SK-N-DZ (cell line): ENCODE measurements at places on chromosomes 1 and 21.

GRCh38 chr1:33985656-33986055, 121.8 kb downstream of the HMGB4 start:
- no peak for DNase-seq

GRCh38 chr1:46549697-46550681, 1.5 kb downstream of the KNCN start:
- DNase-seq = peak; percentile 45

DNA sequence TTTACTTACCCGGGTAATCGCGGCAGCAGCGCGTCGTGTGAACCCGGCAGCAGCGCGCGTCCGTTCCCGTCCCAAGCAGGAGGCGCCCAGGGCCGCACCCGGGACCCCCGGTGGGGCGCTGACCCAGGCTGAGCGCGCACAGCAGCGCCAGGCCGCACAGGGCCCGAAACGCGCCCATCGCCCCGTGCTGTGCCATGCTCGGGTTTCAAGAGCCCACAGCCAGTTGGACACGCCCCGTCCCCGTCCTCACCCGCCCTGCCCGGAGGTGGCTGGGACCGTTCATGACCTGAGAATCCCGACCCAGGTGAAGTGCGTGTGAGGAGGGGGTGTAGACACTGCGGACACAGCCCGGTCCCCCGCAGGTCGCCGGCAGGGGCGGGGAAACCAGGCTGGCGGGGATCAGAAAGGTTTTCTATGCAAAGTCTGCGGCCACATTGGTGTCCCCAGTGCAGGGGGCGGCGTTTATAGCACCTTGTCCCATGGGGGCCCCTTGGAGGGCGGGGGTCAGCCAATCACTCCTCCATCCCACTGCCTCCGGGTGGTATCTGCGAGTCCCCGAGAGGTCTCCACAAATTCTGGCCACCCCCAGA, at the start of gene TNFRSF18:
TNFRSF18 (minus strand) TSS at position 217 of the 590 bp plus-strand sequence; CDS start at position 196, 21 bp downstream.
- DNase-seq = no peak

- DNase-seq = no peak
Measured at GRCh38 chr1:183920651-183921050, 115.7 kb downstream of the RGL1 start.

DNA sequence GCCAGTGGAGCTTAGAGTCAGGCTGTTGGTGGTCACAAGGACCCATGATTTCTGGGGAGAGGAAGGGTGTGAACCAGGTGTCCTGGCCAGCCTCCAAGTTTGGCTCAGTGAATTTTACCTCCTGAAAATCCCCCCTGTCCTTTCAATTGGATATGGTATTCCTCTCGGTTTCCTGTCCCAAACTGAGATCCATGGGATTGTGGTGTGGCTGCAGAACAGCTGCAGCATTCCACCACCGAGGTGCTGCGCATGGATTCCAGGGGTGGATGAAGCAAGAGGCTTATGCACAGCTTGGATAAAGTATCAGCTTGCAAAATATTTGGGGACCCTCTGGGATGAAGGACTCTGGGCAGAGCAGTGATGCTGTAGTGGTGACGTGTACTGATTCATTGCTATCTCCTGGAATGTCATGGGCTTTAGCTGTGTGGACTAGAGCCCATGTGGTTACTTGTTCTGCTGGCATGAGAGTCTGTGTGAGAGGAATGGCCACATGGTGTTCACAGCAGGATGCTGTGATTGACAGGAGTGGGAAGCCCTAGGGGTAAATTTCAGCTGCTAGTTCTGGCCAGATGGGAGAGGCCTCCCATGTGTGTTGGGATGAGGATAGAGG, 148.7 kb upstream of the SPAG17 start:
- no peak for DNase-seq

DNA sequence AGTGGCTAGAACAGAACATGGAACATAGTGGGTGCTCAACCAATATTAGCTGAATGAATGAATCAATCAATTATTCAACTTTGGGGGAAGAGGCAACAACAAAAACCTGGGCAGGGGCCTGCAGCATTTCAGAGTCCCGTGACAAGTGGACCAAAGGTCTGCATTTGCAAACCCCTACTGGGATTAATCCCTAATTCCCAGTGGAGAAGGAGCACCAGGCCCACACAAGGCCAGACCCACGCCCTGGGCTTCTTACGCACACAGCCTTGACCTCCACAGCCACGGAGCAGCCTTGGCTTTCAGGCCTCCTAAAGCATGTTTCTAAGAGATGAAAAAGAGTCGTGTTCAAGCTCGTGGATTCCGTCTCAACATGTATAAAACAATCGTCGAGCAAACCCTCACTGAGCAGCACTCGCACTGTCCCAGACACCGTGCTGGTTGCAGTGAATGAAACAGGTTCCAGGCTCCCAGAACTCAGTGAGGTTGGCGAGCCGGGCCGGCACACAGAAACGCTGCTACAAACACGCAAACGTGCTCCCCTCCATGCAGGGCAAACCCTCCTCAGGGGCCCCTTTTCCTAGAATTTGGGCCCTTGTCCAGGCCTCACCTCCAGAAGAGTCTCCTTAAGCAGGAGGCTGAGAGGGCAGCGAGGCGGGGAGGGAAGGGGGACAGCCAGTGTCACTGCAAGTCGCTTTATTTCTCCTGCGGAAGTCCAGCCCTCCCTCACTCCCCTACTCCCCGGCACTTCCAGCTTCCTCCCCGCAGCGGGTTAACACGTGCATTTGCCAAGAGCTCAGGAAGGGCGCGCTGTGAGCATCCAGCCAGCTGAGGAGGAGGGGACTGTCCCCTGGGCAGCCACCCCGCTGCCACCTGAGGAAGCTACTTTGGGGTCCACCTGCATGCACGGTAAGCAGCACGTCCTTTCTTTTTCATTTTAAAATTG, 556.4 kb downstream of the KIF26B start:
- DNase-seq = no peak

DNA sequence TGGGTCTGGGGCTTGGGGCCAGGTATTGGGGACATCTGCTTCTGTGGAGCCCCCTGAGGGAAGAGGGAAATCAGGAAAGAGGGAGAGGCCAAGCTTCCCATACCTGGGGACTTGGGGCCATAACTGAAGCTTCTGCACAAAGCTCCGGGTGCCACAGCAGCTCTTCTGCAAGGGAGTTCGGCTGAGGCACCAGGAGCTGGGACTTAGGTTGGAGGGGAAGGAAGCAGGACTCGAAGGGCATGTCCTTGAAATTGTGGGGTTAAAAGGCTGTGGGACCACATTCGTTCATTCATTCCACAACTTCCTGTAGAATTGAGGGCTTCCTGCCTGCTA, 1.7 kb upstream of the EPS8L3 start:
- no peak for DNase-seq

DNA sequence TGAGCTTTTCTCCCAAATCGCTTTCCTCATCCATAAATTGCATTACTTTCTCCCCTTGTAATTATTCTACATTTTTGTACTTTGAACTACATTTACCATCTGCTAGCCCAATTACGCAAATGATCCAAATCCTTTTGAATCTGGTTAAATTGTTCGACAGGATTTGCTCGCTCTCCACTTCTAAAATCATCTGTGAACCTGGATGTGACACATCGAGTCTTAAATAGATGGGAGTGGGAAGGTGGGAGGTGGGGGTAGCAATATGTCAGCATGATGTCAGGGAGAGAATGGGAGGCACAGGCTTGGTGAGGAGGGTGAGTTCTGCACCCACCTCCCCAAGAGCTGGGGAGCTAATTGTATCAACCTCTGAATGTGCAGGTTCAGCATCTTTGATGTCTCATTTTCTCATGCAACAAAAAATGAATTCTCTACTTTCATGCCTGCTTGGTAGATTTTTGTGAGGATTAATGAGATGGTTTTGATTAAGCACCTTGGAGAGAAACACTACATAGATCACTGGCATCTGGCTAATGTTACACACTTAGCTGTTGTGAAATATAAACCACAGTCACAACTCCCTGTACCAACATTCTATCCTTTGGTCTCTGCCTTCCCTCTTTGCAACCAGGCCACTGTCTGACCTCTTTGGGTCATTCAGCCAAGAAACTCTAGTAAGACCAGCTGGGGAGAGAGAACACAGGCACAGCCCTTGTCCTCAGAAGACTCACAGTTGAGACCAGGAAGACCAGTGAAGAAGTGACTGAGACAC, 165.1 kb downstream of the DAB1 start:
- DNase-seq = no peak

DNA sequence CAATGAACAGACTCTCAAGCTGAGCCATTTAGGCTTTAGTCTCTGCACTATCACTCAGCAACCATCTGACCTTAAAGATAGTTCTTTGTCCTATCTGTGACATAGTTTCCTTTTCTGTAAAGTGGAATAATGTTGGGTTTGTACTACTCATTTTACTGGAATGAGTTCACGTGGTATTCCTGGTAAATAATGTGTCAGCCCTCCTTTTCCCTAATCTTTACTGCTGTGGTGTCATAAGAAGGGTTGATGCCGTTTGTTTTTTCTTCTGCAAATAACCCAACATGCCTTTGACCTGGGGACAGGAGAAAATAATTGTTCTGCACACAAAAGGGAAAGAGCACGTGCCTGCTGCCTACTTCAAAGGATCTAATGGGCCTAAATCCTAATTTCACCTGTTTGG, 297.8 kb downstream of the BRINP3 start:
- no peak for DNase-seq

DNA sequence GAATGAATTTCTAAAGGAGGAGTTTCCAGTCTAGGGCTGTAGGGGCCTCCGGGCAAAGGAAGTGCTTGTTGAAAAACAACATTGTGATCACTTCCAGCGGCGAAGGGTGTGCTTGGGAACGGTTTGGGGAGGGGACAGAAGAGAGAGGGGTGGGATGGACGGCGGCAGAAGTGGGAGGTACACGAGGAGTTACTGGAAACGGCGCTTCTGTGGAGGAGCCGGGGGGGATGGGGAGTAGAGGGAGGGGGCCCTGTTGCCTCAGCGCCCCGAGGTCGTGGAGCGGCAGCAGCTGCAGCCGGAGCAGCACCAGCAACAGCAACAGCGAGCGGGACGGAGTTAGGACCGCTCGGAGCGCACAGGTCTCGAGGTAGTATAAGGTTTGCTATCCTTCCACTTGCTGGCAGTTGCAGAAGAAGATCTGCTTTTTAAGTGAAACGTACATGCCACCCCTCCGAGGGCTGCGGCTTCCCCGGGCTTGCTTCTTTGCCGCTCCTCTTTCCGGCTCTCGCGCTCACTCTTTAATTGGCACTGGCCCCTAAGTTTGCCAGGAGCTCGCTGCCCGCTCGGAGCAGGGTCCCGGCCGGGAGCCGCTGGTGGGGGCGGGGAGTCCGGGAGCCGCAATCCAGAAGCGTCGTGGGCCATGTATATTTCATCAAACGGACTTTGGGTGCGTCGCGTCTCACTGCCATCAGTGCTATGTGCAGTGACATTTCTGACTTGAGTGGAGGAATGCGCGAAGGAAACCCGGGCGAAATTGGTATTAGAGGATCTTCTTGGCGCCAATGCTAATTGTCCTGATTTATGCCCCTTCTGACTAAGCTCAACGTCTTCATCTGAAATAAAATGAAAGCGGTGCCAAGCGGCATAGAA, 771 bp upstream of the NTNG1 start:
- peak; percentile 57 for DNase-seq
